ENCODE measurements at places on chromosomes 16 and 17. TPM values are rescaled to one million over a fixed set of nuclear protein-coding genes. Genes with fewer than 3 reads are reported as not detected.

DNA sequence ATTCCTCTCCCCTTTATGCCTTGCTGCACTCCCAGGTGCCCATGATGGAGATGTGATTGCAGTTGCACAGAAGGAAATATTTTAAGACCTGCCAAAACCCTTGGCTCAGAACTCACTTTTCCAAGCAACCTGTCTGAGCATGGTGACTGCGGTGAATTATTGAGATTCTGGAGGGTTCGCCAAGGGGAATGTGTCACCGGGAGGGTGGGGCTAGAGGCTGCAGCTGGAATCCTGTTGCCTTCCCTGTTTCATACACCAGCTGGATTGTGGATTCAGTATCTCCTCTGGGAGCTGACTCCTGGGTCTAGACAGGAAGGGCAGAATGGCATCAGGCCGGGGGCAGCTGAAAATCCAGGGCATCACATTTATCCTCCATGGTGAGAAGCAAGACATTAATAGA, 527.2 kb downstream of the TMEM114 start:
- DNase-seq, result no peak

DNA sequence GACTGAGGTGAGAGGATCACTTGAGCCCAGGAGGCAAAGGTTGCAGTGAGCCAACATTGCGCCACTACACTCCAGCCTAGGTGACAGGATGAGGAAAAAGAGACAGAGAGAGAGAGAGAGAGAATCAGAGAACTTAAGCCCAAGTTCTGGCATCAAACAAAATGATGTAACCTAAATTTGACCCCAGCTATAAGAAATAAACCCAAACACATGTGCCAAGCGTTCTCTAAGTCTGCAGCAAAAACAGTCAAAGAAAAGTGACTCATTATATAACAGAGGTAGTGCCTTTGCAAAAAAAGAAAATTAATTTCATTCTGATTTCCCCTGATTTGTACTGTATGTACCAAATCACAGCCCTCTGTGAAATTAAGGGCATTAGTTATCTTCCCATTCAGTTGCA, 89.5 kb downstream of the CDH11 start:
- no peak for DNase-seq

Gene NME1
- 99.4 TPM for total RNA-seq

- no peak for DNase-seq
These were observed 1.3 kb downstream of the KCTD2 start for GRCh38 chr17:75048249-75048878.

GRCh38 chr17:60909405-60909804, 231.8 kb downstream of the BCAS3 start:
- DNase-seq, result no peak

Gene P2RX1
- total RNA-seq, result 44.3 TPM

Gene CACNG1
- not detected for total RNA-seq

DNA sequence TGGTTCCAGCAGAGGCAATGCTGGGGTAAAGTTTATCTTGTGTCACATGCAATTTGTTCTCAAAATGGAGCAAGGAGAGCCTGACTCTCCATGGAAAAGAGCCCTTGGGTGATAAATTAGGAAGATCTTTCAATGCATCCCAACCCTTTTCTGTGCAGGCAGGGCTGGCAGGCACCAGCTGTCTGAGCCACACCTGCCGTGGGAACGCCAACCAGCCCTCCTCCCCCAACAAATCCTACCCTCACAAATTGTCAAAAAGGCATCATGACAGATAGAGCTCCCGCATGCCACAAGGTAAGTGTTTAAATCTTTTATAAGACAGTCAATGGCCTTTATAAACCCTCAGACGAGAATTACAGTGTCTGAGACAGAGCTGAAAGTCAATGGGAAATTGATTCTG, 418.5 kb upstream of the CDH5 start:
- DNase-seq, result no peak

Gene EEF2KMT
- 15.4 TPM for total RNA-seq

DNA sequence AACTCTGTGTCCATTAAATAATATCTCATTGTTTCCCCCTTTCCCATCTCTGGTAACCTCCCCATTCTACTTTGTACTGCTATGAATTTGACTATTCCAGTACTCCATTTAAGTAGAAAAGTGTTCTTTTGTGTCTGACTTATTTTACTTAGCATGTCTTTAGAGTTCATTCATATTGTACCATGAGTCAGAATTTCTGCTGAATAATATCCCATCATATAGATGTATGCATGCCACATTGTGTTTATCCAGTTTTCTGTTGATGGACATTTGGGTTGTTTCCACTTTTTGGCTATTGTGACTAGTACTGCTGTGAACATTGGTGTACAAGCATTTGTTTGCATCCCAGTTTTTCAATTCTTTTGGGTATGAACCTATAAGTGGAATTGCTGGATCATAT, 6.0 kb downstream of the PPM1D start:
- DNase-seq, result no peak

- no peak for DNase-seq
These were observed 102.9 kb upstream of the TOX3 start for GRCh38 chr16:52649870-52650269.

Gene HP
- 3.9 TPM for total RNA-seq

Gene HEATR9
- 0.21 TPM for total RNA-seq

Gene ZNF785
- 25.2 TPM for total RNA-seq

GRCh38 chr17:46274238-46274637, 20.7 kb upstream of the LRRC37A start:
- DNase-seq, result no peak

GRCh38 chr16:85316944-85317343, 204.7 kb upstream of the CIBAR2 start:
- no peak for DNase-seq

Gene TSR1
- 36.9 TPM for total RNA-seq

DNA sequence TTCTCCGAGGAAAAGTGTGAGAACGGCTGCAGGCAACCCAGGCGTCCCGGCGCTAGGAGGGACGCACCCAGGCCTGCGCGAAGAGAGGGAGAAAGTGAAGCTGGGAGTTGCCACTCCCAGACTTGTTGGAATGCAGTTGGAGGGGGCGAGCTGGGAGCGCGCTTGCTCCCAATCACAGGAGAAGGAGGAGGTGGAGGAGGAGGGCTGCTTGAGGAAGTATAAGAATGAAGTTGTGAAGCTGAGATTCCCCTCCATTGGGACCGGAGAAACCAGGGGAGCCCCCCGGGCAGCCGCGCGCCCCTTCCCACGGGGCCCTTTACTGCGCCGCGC, at the start of gene ERBB2:
Gene ERBB2 (plus strand): TSS at position 247 of the 330 bp plus-strand sequence. CDS start 175 bp downstream, outside the sequence.
- DNase-seq, result peak; percentile 89

DNA sequence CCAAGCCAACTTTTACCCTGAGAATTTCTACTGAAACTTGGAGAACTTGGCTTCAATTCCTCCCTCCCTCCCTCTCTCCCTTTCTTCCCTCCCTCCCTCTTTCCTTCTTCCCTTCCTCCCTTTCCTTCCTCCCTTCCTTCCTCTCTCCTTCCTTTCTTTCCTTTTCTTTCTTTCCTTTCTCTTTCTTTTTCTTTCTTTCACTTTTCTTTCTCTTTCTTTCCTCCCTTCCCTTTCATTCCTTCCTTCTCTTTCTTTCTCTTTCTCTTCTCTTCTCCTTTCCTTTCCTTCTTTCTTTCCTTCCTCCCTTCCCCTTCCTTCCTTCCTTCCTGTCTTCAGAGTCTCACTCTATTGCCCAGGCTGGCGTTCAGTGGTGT, 268.1 kb upstream of the SDK2 start:
- DNase-seq, result no peak

Data from ureter (tissue), 1 donor.